ENCODE measurements at places on chromosomes 6 and 20. TPM values are rescaled to one million over a fixed set of nuclear protein-coding genes. Genes with fewer than 3 reads are reported as not detected.

The SEMG1 gene
- not detected for total RNA-seq

The YTHDF1 gene
- total RNA-seq, result 32.3 TPM

GRCh38 chr6:20569000-20569610 lies 34.8 kb downstream of the CDKAL1 start:
- DNase-seq, result no peak

DNA sequence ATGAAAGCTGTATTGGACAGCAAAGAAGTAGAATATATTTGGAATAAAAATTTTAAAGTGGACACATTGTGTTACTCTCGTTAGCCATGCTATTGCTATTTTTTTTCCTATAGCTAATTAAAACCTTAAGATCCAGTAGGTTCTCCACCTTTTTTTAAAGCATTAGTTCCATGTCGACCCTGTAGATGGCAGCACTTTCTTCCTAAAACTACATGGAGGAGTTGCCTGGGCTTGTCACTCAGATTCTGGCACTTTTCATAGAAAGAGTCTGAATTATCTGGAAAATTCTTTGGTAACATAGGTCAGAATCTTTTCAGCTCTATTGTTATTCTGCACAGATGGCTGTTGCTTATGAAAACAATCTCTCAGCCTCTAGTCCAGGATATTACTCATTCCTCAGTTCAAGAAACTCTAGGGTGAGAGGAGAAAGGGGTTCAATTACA lies 42.0 kb upstream of the ESR1 start:
- no peak for DNase-seq

GRCh38 chr20:38818113-38819065 lies 12.9 kb downstream of the PPP1R16B start:
- DNase-seq, result no peak

GRCh38 chr6:154532426-154532825 lies 21.9 kb upstream of the CNKSR3 start:
- DNase-seq, result no peak

DNA sequence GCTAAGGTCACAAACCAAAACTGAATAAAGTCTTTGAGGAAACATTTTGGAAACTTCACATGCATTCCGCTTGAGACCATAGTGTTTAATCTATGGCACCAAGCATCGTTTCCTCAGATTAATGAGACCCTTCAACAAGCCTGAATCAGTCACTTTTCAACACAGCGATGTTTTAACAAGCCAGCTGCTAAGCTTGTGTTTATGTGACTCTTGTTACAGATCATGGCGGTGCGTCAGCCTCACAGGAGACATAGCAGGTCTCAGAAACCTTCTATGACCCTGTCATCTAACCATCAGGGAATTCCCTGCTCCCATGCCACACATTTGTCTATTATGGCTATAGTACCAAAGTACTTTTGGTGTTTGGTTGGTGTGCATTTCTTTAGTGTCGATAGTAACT lies 57.2 kb downstream of the MTFR2 start:
- DNase-seq, result no peak

DNA sequence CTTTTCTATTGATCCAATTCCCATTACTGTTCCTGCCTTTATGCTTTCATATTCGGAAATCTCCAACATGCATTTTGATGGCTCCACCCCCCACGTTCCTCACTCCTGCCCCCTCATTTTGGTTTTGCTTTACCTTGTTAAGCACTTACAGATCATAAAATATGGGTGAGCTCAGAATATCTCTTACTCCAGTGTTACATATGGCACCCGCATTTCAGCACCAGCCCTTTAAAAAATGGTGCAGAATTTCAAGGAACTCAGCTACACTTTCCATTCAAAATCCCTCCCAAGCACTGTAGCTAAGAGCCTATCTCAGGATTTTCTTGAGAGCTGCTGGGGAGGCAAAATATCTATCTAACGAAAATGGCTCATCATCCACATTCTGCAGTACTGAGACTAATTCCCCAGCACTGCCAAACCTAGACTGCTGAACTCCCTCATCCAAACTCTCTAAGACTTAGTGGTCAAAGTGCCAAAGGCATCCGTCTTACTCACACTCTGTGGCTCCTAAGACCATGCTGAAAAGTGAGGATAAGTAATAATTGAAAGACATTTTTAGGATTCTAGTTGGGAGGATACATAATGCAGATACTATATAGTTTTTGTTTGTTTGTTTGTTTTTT lies 7.8 kb downstream of the SGK1 start:
- DNase-seq, result no peak

- DNase-seq, result no peak
Measured at GRCh38 chr6:64220801-64221200, 585.2 kb downstream of the PHF3 start.

GRCh38 chr6:20319520-20320357 lies 81.9 kb upstream of the E2F3 start:
- DNase-seq, result peak; percentile 36

- no peak for DNase-seq
Measured at GRCh38 chr20:19710336-19711120, 47.5 kb upstream of the RIN2 start.

- no peak for DNase-seq
Measured at GRCh38 chr6:72721346-72721745, 99.5 kb downstream of the KCNQ5 start.

- peak; percentile 97 for DNase-seq
Measured at GRCh38 chr20:462199-462991, at the start of gene TBC1D20. TBC1D20 (minus strand) TSS chr20:462533; CDS start chr20:462405, 128 bp downstream.

- no peak for DNase-seq
Measured at GRCh38 chr6:79030511-79030910, 47.5 kb downstream of the PHIP start.

DNA sequence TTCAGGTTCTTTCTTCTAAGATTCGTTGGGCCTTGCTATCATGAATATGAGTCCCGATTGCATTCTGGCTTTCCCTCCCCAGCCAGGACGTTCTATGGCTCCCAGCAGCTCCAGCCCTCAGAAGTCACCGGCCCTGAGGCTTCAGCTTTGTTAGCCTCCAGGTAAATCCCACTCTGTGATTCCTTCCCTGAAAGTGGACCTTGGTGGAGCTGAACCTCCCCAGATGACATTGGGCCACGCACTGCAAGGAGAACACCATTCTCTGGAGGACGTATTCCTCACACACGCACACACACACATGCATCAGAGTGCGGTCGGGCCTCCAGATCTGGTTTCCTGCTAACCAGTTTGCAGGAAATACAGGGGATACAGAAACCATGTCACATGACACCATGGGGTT lies 487.3 kb upstream of the CDH4 start:
- no peak for DNase-seq

DNA sequence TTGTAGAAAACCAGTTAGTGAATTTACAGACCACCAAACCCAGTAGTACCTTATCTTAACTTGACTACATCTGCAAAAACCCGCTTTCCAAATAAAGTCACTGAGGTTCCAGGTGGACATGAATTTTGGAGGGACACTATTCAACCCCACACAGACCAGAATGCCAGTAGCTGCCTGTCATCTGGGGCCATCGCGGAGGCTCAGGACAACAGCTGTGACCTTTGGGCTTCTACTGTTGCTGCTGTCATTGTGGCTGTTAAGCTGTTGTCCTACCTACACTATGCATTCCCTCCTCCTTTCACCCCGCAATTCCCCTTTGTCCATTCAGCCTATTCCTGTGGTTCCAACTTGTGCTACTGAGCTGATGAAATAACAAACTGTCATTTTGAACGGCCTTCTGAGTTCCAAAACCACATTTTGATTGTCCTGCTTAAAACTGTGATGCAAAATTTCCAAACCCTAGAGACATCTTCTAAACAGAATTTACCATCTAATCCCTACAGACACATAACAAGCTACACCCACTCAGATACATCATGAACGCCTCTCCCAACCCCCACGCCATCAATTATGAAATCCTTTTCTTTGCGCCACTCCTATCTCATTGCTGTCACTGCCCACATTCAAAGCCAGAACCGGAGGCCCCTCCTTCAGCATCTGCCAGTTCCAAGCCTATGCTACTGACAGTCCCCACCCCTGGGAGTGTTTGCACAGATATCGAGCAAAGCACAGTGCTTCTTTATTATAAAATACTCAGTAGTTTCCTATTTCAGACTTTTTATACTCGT lies 125.0 kb downstream of the C6orf118 start:
- DNase-seq, result no peak
